ENCODE measurements at places on chromosomes 5 and 9.

- DNase-seq = no peak
These were observed 61.9 kb downstream of the SNX24 start for GRCh38 chr5:122907276-122907675.

DNA sequence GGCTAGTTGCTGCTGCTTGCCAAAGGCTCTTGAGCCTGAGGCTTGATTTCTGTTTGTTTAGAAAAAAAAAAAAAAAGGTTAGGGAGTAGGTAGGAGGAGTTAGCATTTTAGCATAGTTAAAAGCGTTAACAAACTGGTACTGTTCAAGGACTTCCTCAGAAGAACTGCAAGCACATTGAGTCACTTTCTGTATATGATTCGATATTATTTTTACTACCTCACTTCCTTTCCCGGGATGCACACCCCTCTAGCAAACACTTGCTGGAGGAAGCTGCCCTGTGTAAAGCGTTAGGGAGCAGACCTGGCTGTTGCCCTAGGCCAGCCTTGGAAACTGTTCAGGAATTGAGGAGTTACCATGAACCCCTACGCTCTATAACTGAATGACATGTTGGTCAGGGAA is 15.7 kb upstream of the CEP120 start:
- DNase-seq = no peak

DNA sequence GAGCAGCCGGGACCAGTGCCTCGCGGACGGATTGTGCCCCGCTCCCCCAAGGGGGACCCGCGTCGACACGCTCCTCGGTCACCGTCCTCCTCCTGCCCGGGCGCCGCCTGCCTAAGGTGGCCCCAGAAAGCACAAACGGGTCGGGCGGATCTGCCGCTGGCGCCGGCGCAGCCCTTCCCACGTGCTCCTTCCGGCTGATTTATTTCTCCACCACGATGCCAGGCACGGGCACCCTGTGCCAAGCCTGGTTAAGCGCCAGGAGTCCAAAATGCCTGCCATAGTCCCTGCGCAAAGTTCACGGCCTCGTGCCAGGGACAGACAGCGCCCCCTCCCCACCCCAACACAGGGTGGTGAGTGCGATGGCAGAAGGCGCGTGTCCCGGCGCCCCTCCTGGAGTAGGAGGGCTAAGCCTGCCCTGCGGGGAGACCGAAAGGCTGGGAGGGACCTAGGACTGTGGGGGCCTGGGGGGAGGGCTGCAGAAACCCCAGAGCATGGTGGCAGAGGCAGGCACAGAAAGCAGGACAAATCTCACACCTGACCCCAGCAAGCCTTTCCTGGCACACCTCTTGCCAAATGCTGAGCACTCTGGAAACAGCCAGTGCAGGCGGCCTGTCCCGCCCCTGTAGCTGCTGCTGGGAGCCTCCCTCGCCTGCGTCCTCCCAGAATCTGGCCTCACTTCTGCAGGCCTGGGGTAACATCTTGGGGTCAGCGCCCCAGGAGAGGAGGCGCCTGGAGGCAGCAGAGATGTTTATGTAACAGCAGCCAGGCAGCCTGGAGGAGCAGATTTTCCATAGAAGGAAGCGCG is 1.1 kb upstream of the NOTCH1 start:
- peak; percentile 47 for DNase-seq

DNA sequence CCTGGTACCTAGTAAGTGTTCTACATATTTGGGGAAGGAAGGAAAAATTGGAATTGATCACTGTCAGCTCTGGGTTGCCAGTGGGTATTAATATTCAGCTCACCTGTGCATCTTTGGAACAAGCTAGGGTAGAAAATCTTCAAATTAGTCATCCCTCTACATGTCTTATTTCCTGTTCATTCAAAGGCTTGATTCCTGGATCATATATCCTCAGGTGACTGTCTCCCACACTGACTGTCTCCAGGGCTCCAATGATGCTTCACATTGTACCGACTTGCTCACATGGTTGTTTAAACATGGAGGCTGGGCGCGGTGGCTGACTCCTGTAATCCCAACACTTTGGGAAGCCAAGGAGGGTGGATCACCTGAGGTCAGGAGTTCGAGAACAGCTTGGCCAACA is 11.6 kb upstream of the SUSD1 start:
- no peak for DNase-seq

GRCh38 chr5:75567710-75568109 is 43.5 kb upstream of the ANKDD1B start:
- no peak for DNase-seq

- DNase-seq = no peak
These were observed 55.9 kb downstream of the SECISBP2 start for GRCh38 chr9:89374176-89374575.

DNA sequence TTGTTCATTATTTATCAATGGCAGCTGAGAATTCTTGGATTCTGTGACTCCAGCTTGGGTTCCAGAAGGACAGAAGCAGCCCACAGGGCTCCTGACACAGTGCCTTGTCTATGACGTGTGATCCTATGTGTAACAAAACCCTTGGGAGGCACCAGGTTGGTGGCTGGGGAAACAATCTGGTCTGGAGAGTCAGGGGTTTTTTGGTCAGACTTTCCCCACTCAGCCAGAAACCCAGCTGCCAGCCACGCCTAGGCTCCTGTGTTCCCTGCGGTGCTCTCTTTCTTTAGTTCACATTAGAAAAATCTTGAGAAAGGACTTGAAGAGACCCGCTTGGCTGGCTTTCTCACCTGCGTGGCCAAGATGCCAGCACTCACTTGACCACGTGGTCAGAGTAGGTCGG is 15.5 kb upstream of the ZBED3 start:
- DNase-seq = no peak

Measured in CD4-positive, alpha-beta memory T cell (primary cell).